ENCODE measurements at places on chromosomes 12 and 14.

- DNase-seq, result no peak
Observed at GRCh38 chr14:85319998-85320630, 209.8 kb upstream of the FLRT2 start.

DNA sequence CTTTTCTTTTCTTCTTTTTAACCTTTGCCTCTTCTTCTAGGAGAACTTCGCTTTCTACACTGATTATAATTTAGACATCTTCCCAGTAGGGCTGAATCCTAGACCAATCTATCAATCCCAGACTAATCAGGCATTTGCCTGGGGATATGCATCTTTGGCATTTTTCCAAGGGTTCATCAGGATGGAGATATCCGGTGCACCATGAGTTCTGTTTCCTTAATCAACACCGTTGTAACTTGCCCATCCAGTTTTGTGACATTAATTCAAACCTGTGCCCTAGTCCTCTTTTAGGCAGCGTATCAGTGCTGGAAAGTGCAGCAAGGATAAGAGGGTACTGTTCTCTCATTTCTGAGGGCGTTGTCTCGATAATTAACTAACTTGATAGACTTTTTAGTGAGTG is 617 bp upstream of the MGP start:
- DNase-seq, result no peak

DNA sequence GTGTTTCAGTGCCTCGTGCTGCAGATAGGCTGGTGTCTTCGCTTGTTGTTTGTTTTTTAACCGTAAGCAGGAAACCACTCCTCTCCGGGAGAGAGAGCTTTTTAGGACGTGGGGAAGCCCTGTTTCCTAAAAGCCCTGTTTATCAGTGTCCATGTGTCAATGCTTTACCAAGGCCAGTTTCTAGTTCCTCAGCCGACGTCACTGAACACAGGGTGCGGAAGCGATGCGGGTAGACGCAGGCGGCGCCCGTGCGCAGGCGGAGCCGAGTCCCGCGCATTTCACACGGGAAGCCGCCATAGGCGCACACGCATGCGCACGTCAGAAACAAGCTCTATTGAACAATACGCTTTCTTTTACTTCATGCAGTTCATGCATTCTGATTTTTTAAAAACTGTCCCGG is 79.8 kb downstream of the GLT1D1 start:
- DNase-seq, result no peak

DNA sequence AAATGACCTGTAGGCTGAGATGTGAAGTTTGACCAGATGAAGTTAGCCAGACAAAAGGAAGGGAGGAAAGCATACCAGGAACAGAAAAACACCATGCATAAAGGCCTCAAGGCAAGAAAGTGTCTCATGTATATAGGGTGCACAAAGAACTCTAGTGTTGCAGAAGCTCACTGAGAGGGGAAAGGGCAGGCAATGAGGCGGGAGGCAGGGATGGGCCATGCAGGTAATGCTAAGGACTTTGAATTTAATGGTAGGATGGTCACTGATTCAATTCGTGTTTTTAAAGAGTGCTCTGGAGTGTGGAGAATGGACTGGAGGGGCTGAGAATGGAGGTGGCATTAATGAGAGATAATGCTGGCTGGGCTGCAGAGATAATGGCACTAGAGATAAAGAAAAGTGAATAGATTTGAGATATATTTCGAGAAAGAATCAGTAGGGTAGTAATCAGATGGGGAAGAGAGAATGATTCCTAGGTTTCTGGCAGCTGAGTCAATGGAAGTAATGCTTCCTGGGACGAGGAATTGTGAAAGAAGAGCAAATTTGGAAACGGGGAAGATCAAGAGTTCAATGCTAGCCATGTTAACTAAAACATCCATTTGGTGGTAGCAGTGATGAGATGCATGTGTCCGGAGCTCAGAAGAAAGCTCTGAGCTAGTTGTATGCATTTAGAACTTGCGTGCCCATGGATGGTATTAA is 43.1 kb downstream of the LIMA1 start:
- no peak for DNase-seq

- DNase-seq, result no peak
Observed at GRCh38 chr14:72608391-72609204, 285.3 kb downstream of the DPF3 start.

GRCh38 chr12:32560520-32560919 is 118.6 kb upstream of the DNM1L start:
- DNase-seq, result no peak

- DNase-seq, result no peak
Observed at GRCh38 chr12:53856132-53856531, 82.5 kb upstream of the HOXC13 start.

- no peak for DNase-seq
Observed at GRCh38 chr12:52791271-52792184, 4.4 kb downstream of the KRT3 start.

GRCh38 chr14:77761205-77761931 is 412 bp upstream of the SNW1 start:
- no peak for DNase-seq

GRCh38 chr14:80587096-80587724 is 354.3 kb downstream of the CEP128 start:
- DNase-seq, result no peak

DNA sequence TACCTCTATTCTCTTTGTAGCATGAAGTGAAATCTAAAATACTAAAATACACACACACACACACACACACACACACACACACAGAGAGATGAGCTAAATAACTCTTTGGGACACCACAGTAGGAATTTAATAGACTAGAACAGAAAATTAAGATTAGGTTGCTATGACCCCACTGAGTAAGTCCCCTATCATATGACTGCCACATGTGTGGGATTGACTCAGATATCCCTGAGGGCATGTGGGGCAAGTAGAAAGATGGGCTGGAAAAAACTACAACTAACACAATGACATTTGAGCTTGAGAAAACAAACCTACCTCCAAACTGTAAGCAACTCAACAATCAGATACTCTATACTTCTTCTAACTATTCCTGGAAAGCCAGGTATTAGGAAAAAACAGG is 27.0 kb downstream of the SLC25A21 start:
- DNase-seq, result no peak
